ENCODE measurements at places on chromosomes 7 and 10.

GRCh38 chr10:64733980-64734379 is 1212.8 kb downstream of the REEP3 start:
- DNase-seq: no peak

DNA sequence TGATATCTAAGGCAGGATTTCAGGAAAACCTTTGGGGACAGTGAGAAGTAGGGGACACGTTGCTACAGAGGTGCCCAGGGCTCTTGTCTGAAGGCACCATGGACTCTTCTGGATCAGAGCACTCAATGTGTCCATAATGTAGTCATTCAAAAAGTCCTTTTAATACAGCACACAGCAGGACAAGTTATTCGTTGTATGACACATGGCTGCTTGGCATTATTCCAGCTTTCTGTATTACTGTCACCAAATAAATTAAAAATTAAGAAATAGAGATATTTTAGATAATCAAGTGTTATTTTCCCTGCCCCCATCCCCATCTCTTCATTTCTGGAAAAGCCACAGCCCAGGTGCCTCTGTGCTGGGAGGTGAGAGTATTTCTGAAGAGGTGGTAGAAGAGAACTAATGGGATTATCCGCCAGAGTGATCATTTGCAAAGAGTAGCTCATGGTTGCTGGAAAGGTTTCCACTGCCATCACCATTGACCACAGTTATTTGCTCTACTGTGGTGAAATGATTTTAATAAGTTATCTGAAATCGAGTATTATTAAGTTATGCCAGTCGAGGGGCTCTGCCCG is 83.0 kb downstream of the CXCL12 start:
- DNase-seq: no peak

DNA sequence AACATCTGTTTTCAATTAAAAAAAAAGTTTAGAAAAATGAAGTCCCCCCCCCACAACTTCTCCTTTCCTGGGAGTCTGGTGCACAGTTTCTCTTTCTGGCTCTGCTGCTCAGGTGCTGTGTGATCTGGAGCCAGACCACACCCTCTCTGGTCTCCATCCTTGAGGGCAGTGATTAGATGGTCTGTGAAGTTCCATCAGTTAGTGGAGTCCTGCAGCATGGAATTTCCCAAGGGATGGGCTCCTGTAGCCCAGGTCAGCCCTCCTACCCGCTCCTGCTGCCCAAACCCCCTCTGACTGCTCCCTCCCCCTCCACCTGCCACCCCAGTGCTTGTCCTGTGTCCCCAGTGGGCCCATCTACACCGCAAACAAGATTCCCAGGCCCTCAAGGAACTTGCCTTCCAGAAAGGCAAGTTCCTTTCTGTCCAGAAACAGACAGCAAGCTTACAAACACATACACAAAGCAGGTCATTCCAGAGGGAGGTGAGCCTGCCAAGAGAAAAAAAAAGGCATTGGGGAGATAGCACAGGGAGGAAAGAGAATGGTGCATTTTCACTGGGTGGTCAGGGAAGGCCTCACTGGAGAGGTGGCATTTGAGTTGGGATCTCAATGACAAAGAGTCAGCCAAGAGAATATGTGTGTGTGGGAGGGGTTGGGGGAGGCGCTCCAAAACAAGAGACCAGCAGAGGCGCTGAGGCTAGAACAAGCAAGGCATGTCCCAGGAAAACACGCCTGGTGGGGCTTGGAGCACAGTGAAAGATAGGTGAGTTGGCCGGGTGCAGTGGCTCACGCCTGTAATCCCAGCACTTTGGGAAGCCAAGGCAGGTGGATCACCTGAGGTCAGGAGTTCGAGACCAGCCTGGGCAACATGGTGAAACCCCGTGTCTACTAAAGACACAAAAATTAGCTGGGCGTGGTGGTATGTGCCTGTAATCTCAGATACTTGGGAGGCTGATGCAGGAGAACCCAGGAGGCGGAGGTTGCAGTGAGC is 49.5 kb upstream of the SLC29A3 start:
- DNase-seq: no peak

GRCh38 chr7:29929018-29929807 is 60.4 kb downstream of the SCRN1 start:
- no peak for DNase-seq

- DNase-seq: no peak
Observed at GRCh38 chr7:12320241-12320986, 83.3 kb downstream of the VWDE start.

GRCh38 chr7:25940086-25940906 is 211.7 kb upstream of the NFE2L3 start:
- DNase-seq: no peak

DNA sequence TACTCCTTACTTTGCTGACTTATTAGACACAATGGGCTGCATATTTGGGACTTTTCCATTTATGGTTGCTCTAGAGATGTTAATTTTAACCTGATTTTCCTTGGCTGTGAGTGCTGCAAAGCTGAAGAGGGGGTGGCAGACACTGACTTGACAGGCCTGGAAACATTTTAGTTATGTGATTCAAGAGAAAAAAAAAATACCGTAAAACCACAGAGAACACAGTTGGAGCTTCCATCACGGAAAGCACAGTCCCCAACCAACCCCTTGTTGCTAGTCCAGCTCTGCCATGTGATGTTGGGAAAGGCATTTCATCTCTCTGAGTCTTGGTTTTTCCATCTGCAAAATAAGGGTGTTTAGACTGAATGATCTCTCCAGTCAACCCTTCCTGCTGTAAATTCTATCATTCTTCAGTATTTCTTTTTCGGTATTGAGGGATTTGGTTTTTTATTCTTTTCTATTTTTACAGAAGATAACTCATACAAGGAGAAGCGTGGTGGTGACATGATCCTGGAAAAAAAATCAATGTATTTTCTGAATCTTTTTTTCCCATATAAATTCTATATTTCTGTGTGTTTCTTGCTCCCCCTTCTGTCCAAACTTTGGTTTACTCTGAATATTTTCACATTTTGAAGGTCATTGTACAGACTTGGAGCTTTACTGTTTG is 246.1 kb downstream of the REEP3 start:
- DNase-seq: no peak

DNA sequence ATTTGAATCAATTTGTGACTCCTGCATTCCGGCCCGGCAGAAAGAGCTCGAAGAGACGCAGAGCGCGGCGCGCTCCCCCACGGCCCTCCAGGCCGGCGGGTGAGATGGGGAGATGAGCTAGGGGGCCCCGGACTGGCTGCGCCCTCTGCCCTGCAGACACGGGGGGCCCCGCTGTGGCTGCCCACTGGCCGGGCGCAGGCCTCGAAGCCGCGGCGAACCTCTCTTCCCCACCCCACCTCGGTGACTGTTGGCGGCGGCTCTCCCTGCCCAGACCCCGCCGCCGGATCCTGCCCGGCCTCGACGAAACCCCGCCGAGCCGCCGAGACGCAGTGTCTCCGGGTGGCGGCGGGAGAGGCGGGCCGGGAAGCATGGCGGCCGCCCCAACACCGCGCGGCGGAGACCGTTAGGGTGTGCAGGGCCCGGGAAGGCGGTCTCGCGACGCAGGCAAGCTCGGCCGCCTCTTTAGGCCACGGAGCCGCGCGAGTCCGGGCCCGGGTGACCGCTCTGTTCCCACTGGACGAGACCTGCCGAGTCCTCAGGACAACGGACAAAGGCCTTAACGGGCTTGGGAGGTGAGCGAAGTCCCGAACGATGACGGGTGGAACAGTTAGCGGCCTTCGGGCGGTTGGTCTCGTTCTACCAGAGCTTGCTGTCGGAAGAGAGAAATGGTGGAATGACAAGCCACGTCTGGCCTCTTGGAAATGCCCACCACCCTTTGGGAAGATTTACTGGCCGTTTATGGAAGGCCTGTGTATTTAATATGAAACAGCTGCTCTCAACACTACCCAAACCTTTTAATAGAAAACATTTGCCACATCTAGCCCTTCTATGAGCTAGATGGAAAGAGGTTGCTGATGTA is 24.3 kb downstream of the NUP42 start:
- DNase-seq: no peak

DNA sequence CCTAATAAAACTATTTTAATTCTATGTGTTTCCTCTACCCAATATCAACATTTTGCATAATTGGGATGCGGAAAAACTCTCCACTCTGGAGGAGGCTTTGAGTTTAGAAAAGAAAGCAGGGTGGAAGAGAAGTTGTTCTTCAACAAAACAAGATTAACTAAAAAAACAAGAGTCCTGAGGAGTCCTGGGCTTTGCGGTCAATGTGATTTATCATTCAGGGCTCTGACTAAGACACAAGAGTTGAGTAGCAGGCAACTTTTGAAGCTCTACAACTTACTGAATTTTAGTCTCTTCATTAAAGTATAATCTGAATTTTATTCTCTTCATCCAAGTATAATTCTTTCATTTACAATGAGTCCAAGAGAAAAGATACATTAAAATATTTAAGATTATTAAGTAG is 18.3 kb upstream of the TMEM26 start:
- DNase-seq: no peak

DNA sequence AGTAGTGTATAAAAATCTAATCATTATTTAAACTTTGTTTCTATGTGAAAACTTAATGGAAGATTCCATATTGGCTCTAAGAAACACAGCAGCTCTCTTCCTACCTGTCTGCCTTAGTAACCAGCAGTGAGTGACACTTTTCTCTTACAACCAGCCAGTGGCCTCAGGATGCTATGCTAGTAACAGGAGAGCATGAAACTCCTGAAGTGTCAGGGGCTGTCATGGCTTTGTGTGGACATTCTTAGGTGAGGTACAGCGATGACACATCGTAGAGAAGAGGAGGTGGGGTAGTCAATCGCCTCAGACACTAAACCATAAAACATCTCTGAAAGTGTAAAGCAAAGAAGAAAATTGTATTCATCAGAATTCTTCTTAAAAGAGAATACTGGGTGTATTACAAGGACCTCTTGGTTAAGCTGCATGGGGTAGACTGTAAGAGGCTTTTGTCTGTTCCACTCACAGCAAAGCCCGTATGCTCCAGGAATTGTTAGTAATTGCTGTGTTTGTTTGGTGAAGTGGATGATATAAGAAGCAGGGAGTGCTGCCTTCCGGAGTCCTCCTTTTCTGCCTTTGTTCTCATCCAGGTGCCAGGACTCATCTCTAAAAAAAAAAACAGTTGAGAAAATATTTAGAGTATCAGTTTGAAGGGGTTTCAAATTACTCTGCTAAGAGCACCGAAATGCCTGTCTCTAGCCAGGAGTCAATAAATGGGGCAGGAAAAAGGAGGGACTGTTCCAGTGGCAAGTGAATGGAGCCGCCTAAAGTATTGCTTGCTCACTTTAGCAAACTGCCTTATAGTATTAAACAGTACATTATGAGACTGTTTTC is 518.8 kb downstream of the CNTNAP2 start:
- no peak for DNase-seq

DNA sequence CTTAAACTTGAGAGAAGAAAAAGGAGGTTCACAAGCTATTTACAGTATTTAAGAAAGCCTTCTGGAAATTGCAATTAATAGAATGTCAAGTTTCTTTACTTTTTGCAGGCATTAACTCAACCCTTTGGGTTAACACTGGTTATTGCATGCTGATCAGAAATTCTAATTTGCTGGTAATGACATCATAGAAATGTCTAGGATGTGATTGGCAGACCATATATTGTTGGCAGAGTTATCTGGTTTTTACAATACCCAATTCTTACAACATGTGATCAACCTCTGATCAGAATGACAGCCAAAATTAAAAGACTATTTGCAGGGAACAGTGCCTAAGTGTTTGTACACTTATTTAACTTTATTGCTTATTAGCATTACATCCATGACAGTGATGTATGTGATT is 1.6 kb upstream of the CASD1 start:
- DNase-seq: no peak

DNA sequence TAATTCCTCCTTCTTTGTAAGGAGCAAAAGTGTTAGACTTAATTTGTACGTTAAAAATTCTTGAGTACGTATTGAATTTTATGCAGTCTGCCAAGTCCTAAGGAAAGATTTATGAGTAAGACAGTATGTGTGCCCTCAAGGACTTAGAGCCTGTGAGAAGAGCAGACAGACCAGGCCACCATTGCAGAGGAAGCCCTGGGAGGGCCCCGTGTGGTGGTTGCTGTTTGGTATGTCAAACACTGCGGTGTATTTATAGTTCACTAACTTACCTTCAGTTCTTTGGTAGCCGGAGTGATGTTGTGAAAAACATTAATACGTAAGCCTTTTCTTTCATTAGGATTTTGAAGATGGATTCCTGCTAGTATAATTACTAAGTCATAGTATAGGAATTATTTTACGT is 82.9 kb downstream of the GALNT11 start:
- DNase-seq: no peak

DNA sequence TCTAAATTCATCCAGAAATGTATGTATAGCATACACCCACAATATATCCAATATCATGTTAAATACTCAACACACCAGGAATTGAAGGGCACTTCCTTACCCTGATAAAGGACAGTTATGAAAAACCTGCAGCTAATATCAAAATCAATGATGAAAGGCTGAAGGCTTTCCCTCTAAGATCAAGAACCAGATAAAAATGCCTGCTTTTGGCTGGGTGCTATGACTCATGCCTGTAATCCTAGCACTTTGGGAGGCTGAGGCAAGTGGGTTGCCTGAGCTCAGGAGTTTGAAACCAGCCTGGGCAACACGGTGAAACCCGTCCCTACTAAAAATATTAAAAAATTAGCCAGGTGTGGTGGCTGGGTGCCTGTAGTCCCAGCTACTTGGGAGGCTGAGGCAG is 21.6 kb upstream of the UPP1 start:
- DNase-seq: no peak
